ENCODE measurements at places on chromosomes 3 and 15.

- no peak for DNase-seq
These were observed 37.2 kb upstream of the BLM start for GRCh38 chr15:90679959-90680358.

GRCh38 chr3:108528459-108529252 is 18.3 kb upstream of the MYH15 start:
- no peak for DNase-seq

- DNase-seq = no peak
These were observed 5.4 kb downstream of the TYRO3 start for GRCh38 chr15:41564286-41564959.

- DNase-seq = no peak
These were observed 119.3 kb upstream of the SLC24A5 start for GRCh38 chr15:48001393-48002039.

DNA sequence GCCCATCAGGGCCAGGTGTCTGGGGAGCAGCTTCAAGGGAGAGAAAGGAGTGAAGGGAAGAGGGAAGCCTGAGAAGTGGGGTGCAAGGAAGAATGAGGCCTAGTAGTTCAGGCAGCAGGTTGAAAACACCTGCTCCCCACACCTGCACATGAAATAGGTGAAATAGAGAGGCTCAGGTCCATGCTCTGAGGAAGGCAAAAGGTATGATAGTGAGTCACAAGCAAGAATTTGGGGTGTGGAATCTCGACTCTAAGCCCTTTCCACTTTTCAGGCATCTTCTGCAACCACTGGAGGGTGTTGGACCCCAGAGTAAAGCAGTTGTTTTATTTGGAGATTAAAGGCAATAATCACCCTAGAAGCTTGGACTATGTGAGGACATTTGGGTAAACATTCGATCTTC is 157.5 kb downstream of the CTNNB1 start:
- no peak for DNase-seq

DNA sequence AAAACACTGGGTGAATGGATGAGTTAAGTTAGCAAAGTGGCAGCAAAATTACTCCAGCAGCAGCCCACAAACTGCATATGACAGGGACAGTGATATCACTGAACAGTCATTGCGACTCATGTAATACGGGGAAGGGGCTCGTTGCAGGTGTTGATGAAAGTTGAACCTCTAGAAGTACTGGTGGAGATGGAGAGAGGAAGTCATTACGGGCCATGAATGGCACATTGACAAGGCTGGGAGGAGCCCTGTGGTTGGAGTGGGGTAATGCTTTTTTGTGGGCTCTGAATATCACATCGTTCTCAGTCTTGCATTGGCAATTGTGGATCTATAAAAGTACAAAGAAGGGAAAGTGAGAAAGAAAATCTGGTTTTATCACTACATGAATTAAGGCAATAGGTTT is 278.1 kb downstream of the ZPLD1 start:
- DNase-seq = no peak

DNA sequence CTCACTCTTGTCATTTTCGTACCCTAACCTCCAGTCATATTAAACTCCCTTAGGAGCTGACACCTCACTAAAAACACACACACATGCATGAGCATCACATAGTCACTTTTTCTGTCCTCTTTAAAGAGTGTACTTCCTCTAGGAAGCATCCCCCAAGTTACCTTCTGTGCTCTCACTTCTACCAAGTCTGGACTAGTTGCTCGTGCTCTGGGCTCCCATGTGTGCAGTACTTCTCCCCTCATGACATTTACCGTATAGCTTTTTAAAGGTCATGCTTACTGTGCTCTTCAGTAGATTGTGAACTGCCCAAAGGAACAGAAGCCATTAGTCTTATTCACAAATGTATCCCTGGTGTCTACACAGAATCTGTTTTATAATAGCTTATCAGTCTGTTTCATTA is 42.0 kb downstream of the CRYBG3 start:
- DNase-seq = no peak

DNA sequence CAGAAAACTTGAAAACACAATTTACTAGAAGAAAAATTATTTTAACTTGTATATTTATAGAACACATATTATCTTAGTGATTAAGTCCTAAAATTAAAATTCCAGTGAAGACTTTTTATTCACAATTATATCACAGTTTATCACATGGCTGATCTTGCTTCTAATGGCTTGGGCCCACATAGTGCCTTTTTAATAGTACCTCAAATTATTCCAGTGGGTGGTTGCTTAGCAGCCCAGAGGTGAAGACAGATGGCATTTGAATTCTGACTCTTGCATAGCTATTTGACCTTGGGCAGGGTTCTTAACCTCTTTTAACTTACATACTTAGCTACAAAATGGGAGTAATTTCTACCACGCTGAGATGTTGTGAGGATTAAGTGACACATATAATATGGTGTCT is 214.7 kb upstream of the SGO1 start:
- DNase-seq = no peak

GRCh38 chr3:99286266-99286845 is 352.0 kb upstream of the COL8A1 start:
- DNase-seq = peak; percentile 10

DNA sequence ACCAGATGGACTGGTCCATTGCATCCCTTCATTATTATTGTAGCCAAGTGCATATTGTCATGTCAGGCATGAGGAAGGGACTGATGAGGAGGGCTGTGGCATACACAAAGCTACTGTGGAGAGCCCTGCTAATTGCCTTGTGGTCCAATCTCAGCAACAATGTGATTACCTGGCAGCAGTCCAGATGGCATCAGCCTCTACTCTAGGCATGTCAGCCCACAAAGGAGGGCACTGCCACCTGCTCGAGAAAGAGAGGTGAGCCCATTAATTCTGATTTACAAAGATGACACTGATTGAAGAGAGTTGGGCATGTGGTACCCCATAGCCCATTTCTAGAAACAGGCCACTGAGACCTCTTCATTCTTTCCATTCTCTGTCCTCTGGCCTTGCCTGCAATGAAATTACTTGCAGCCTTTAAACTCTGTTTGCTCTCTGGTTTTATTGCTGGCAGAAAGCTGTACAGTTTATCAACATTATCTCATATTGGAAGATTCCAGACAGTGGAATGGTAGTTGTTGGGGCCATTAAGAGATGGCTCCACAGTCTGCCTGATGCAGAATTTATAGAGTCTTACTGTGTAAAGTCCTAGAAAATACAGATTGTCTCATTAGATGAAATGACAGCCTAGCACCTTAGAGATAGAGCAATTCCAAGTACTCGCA is 307.7 kb downstream of the ARPP21 start:
- peak; percentile 69 for DNase-seq

- DNase-seq = no peak
These were observed 143.2 kb upstream of the PRICKLE2 start for GRCh38 chr3:64368257-64369020.

DNA sequence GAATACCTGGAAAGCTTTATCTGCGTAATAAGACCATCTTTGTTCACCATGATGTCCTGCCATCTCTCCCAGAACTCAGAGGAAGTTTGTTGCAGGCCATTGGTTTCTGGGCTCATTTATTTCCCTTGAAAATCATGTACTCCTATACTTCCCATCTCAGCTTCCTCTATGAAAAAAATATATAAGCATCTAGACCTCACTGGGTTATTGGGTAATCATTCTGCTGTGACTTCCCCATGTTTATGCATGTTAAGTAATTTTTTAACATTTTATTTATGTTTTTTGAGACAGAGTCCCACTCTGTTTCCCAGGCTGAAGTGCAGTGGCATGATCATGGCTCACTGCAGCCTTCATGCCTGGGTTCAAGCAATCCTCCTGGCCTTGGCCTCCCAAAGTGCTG is 184.5 kb downstream of the ZPLD1 start:
- DNase-seq = no peak

DNA sequence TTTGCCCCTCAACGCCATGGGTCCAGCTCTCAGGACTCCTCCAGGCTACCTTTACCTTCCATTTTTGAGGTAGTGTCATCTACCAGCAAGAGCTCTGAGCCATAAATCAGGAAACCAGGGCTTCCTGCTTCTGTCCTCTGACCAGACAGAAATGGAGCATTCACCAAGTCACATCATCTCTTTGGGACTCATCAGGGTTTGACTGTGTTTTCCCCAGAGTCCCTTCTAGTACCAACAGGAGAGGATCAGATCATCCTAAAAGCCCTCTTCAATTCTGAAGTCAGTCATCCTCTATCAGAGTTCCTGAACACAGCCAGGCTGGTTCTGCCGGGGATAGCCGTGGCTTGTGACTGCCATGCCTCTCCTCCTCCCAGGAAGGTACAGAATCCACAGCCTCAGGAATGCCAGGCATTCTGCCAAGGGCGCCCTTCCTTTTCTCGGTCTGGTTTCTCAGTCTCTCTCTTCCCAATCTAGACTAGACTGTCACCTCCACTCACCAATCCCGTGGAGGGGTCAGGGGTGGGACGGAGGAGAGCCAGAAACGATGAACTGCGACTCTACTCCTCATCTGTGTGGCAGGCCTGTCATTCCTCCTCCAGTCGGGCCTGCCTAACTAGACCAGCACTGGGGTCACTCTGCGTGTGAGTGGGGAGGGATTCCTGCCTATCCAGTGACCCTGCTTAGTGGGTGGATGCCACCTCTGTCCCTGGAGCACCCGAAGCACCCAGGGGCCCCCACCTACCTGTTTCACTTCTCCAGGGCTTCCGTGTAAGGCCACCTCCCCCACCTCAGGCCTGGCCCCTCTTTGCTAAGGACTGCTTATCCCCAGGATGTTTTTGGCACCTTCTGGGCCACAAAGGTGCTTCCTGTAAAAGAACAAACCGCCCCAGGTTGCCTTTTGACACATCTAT is 30.9 kb downstream of the CCNL1 start:
- no peak for DNase-seq

DNA sequence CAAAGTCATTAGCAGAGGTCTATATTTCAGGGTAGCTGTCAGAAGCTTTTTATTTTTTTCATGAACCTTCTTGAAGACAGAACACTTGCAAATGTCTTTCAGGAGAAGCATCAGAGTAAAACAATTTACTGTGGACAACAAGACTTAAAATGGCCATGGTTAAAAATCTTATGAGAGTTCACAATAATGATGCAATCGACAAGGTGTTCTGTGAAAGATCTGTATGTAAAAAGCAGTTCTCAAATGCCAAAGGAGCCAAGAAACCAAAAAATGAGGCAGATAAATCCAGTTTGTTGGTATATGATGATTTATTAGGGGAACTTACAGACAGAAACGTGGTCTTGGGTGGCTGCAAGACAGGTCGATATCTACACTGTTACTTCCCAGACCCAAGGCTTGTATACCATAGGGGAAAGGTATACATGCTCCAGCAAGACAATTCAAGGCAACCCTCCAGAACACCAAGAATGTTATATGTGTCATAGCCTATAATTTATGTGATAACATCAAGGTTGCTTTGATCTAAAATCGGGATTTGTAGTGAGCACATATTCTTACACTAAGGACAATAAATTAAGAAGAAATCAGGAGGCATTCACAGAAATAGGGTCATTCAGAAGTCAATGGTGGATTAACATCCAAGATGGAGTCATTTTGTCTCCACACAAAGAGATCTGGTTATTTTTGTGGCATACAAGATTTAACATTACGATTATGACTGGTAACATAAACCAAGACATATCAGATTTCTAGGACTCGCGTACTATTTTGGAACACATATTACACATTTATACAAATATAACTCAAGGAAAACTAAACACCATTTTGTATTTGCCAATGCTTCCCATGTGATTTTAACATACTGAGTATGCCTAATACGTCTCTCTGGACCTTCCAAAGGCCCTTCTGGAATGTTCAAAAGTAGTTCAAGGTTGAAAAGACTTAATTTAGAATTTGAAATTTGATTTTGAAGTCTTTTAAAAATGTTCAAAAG is 316.4 kb downstream of the THSD4 start:
- DNase-seq = no peak

GRCh38 chr15:93294066-93294465 is 205.1 kb upstream of the RGMA start:
- DNase-seq = no peak

- no peak for DNase-seq
These were observed 308.9 kb downstream of the EPHB1 start for GRCh38 chr3:135103917-135104316.

- DNase-seq = no peak
These were observed 20.2 kb upstream of the LMCD1 start for GRCh38 chr3:8481380-8481779.

GRCh38 chr15:91696981-91697380 is 156.5 kb upstream of the SLCO3A1 start:
- no peak for DNase-seq

GRCh38 chr15:40306371-40306770 is 1.4 kb downstream of the PLCB2 start:
- DNase-seq = no peak

GRCh38 chr3:128788268-128788869 is 62.4 kb downstream of the RAB7A start:
- no peak for DNase-seq

- DNase-seq = no peak
These were observed 16.4 kb downstream of the PIK3CB start for GRCh38 chr3:138818185-138818860.

DNA sequence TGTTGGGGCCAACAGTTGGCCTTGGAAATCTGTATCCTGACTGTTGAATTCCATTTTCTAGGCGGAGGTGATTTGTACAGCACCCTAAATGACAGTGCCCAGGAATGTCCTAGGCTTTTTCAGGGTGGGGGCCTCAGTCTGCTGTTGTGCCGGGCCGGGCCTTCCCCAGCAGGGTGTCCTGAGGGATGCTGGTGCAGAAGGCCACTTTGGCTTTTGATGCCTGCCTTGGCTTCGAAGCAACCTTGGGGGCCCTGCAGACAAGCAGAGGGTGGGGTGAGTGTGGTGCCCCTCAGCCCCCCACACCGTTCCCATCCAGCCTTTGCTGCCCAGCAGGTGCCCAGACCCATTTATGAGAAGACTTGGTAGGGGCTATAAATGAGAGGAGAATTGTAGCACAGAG is 33.0 kb downstream of the SYNM start:
- DNase-seq = no peak

DNA sequence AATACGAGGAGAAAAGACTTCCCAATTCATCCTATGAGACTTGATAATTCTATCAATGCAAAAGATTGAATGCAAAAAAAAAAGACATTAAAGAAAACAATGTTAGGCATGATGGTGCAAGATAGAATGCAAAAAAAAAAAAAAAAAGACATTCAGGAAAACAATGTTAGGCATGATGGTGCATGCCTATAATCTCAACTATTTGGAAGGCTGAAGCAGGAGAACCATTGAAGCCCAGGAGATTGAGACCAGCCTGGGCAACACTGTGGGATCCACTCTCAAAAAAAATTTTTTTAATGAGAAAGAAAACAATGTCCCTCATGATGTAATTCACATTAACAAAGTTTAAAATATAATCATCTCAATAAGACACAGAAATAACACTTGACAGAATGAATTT is 75.9 kb downstream of the MYO9A start:
- no peak for DNase-seq

- no peak for DNase-seq
These were observed 1458.4 kb upstream of the CADM2 start for GRCh38 chr3:83500422-83500821.
